Anterior cingulate cortex (tissue), 58 donors: ENCODE measurements at places on chromosomes 1 and 21.

DNA sequence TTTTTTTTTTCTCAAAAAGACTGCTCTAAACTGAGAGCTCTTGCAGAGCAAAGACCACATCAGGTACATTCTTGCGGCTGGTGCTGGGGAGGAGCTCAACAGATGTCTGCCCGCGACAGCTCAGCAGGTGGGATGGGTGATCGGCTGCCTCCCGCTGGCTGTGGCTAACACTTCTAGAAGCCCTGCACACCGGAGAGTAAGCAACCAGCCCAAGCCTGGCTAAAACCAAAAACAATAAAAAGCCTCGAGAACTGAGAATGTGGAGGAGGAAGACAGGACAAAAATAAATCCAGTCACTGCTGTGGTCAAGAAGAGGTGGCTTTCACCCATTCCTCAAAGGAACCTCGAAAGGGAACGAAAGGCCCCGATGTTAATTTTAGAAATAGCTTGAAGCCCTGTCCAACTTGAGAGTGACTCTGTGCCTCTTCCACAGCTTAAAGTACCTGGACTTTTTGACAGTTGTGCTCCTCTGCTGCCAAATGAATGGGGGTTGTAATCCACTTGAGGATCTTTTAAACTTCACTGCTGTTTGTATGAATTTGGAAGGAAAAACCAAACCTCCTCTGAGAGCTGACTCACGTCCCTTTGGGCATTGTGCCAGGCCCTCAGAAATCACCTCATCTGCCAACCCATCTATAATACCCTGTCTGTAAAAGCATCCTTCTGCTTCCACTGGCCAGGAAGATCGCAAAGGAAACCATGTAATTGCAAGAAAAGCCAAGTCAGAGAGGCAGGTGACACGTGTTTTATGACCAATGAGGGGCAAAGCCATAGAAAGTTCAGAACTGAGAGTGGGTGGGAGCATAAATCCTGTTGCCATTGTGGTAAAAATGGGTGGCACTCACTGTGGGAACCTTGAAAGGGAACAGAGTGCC is 78.6 kb downstream of the KCNN3 start:
- DNase-seq, result no peak

DNA sequence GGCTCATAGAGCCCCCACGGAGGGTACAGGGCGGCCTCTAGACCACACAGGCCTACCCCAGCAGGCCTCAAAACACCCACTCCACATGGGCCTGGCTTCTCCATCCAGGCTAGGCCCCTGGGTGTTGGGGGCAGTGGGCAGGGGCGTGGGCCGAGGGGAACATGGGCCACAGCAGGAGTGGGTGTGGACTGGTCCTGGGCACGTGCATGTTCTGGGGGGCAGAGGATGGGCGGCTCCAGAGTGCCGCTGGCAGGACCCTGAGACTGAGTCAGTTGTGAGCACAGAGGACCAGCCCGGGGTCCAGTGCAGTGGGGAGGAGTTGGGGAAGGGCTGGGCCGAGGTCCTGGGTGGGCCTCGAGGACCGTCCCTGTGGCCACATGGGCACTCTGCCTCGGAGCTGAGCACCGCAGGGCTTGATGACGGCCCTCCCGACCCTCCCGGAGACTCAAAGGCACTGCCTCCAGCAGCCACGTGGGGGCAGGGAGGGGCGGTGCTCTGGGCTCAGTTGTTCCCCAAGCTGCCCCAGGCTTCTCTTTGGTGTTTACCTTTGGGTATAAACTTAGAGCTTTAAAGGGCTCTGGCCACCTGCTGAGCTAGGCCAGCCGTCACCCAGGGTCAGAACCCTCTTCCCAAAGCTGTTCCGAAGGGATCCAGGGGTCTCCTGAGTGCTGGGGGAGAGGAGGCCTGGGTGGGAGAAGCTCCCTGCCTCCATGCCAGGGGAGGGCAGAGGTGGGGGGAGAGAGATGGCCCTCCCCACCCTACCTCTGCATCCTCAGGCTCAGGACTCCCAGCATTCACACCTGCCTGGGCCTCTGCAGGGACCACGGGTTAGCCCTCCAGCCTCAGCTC is 79.9 kb downstream of the MORN1 start:
- no peak for DNase-seq

- no peak for DNase-seq
Measured at GRCh38 chr1:8364528-8365442, 46.9 kb downstream of the SLC45A1 start.

GRCh38 chr1:53678507-53678906 is 60.5 kb downstream of the GLIS1 start:
- DNase-seq, result no peak

- DNase-seq, result no peak
Measured at GRCh38 chr1:33469691-33470090, 2.8 kb upstream of the ZSCAN20 start.

- no peak for DNase-seq
Measured at GRCh38 chr1:8512504-8512903, 194.6 kb downstream of the SLC45A1 start.

DNA sequence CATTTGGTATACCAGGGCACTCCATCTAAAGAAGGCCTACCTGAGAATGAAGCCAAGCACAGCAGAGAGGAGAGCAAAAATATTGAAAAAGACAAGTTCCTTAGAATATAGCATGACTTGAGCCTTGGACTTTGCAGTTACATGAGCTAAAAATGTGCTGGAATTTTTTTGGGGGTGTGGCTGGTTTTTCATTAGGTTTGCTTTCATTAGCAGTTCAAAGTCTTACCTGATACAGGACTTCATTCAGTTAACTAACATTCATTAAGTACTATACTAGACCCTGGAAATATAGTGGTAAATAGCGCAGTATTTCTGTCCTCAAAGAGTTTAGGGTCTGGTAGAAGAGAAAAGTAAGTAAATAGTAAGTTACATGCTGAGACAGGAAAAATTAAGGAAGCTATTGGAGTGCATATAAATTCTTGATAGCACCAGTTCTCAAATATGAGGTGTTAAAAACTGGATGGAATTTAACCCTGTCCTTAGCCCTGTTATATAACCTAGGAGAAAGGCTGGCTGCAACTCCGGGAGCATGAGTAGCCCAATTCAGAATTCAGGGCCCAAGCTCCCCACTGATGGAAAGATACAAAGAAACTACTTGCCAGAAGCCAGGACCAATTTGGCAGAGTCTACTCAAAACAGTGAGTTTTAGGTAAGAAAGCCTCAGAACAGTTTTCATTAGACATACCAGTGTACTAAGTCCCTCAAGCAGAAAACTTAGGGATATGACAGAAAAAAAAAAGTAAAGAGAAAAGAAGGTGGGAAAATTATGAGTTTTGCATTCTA is 3.1 kb upstream of the DOCK7 start:
- DNase-seq, result peak; percentile 45

DNA sequence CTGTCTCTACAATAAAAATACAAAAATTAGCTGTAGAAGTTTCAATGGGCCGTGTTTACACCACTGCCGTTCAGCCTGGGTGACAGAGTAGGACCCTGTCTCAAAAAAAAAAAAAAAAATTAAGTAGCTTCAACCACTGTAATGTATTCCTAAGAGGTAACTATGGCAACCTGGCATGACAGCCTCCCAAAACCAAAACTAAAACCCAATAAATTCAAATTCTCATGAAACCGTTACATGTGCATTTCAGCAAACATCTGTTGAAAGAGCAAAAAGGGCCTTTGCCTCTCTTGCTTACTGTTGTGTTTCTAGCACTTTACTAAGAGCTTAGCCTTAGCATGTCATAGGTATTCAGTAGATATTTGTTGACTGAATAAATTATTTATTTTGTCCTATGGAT is 33.5 kb downstream of the ODR4 start:
- no peak for DNase-seq

GRCh38 chr1:182677397-182678098 is 6.8 kb downstream of the RGS8 start:
- no peak for DNase-seq

GRCh38 chr1:201022493-201022819 is 1.1 kb downstream of the KIF21B start:
- DNase-seq, result no peak

GRCh38 chr1:179996099-179996498 is 41.5 kb downstream of the CEP350 start:
- DNase-seq, result no peak

DNA sequence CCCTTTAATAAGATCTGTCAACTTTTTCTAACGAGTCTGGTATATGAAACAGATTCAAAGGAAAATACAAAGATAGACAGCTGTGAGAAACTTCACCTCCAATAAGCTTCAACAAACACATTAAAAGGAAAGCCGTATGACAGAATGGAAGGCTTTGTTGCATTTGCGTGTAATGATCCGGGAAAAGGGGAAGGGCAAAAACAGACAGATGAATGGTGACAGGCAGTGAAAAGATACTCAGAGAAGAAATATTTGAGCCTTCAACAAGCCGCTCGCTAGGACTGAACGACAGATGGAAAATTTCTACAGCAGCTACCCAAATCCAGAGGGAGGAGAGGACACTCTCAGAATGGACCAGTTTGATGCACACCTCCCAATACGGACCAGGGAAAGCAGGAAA is 14.9 kb downstream of the COPA start:
- DNase-seq, result no peak

DNA sequence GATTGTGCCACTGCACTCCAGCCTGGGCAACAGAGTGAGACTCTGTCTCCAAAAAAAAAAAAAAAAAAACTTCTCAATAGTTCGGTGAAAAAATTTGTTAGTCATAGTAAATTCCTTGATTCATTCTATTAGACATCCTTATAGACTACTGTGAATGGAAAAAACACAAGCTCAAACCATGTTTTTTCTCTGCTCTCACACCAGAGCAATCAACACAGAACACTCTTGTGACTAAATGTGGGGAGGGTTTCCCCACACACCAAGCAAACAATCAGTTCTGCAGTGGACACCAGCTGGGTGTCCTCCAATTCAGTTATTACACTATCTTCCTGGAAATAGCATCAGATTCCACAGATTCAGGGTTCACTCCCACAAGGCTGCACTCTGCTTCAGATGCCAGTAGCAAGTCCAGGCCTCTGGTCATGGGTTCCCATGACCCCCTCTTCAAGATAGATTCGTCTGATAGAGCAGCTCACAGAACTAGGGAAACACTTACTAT is 69.1 kb upstream of the TEKT2 start:
- DNase-seq, result no peak

DNA sequence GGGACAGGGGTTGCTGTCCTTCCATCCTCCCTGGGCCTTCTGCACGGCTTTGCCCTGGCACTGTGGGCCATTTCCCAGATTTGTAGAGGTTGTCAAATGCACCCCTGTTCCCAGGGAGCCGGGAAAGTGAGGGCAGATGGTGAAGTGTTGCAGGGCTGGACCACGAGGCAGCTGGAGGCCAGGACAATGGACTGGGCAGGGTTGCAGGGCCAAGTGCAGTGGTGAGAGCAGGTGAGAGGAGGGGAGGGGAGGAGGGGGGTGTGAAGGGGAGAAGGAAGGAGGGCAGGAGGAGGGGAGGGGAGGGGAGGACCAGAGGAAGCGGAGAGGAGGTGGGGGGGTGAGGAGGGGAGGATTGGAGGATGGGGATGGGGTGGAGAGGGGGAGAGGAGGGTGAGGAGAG is 443.9 kb downstream of the CAMTA1 start:
- no peak for DNase-seq

DNA sequence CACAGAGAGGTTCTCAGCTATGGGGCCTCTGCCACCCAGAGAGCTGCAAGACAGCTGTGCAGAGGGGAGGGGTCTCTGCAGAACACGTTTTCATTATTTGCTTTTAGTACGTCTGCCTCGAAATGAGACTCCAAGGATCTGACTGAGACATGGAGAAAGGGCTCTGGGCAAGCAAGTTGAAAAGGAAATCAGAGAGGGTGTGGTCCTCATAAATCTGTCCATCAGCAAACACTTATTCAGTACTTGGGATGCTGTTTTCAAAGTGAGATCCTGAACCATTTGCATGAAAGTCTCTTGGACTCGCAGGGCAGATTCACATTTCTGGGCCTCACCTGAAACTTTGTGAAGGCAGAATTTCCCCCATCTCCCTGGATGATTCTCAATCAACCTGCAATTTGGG is 197.4 kb upstream of the GALNT2 start:
- no peak for DNase-seq

- DNase-seq, result no peak
Measured at GRCh38 chr1:154857022-154857421, 13.1 kb downstream of the KCNN3 start.

- no peak for DNase-seq
Measured at GRCh38 chr1:52707927-52708655, 9.9 kb upstream of the COA7 start.

GRCh38 chr1:6899621-6900020 is 114.4 kb downstream of the CAMTA1 start:
- DNase-seq, result no peak

DNA sequence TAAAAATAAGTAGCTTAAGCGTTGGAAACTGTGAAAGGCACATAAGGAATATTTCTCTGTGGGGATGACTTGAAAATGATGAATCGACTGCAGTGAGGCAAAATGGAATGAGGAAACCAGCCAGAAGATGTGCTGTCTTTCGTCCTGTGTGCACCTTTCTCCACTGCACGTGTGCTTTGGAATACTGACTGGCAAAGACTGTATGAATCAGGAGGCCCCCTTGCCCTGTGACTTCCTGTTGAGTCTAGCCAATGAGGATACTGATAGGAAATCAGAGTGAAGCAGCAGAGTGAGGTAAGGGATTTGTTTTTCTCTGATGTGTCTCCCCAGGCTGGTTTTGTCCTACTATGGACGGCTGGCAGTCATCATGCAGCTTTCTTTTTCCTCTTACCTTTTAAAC is 118.2 kb upstream of the ADGRL4 start:
- no peak for DNase-seq

DNA sequence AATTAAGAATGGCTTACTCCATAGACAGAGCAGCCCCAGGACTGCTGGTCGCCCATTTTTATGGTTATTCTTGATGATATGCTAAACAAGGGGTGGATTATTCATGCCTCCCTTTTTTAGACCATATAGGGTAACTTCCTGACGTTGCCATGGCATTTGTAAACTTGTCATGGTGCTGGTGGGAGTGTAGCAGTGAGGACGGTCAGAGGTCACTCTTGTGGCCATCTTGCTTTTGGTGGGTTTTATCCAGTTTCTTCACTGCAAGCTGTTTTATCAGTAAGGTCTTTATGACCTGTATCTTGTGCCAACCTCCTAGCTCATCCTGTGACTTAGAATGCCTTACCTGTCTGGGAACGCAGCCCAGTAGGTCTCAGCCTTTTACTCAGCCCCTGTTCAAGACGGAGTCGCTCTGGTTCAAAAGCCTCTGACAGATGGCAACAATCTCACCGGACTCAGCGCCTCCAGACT is 5.2 kb upstream of the AGPAT3 start:
- no peak for DNase-seq

- no peak for DNase-seq
Measured at GRCh38 chr1:9589144-9589718, 520 bp downstream of the TMEM201 start.

DNA sequence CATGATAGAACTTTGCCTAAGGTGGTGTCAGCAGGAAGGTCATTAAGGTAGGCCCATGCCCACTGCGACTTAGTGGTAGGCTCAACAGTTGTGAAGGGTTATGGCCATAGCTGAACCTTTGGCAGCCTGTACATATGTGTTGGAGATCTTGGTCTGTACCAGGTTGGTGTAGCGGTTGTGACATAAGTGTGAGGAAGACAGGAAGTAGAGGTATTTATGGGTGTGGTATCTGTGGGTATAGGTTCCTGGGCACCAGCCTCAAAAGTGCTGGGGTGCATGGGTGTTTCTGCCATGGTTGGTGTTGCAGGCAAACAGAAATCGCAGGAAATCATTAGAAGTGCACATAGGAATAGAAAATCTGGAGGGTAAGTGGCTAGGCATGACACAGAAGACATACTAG is 18.6 kb upstream of the LRIF1 start:
- DNase-seq, result no peak
